Activated naive CD4-positive, alpha-beta T cell treated with anti-CD3 and anti-CD28 coated beads for 36 hours (primary cell): ENCODE measurements at places on chromosomes 12 and 14. TPM values are rescaled to one million over a fixed set of nuclear protein-coding genes. Genes with fewer than 3 reads are reported as not detected.

DNA sequence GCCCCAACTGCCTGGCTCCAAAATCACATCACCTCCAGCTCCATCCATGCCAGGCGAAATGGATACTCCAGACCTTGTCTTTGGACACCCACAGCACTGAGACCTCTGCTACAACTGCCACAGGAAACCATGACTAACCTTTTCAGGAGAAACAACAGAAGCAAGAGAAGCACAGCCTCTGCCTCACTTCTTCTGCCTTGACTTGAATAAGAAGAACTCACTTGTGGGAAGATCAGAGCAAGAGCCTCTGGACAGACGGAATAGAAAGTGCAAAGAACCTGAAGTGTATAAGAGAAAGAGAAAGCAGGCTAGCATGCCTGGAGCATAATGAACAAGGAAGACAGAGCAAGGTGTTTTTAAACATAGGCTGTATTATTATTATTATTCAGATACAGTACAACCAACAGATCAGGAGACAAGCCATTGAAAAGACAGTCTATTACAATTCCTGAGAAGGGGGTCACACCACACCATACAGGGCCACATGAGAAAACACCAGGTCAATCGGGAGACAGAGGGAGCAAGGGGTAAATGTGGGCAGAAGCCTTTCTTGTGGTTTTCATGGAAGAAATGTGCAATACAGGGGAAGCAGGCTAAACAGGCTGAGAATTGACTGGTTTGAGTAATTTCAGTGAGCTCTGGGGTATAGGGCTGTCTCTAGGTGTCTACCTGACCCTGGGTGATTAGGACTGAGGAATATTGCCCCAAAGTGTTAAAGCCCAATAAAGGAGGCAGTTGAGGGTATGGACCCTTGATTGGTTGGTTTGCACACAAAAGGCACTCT is 7.4 kb upstream of the OR10P1 start:
- peak; percentile 39 for DNase-seq

DNA sequence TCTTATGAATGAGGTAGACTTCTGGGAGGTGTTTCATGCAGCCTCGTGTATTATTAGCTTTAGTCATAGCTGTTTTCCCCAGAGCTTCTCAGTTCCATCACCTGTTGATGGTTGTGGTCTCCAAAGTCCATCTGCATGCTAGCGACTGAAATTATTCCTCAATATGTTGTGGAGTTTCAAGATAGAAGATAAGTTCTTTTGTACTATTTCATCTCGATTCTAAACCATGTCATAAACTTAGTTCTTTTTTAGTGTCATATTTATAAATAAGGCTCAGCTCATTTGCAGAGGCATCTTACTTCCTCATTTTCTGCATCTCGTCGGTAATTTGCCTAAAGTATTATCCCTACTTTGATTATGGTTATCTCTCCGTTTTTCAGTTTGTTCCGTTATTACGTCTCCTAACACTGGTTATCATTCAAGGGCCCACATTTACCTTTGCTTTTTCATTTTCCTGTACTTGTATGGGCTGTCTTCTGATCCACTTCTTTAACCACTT is 119.1 kb downstream of the ITPR2 start:
- DNase-seq: no peak

GRCh38 chr12:102478405-102479098 is 1.8 kb downstream of the IGF1 start:
- peak; percentile 56 for DNase-seq

DNA sequence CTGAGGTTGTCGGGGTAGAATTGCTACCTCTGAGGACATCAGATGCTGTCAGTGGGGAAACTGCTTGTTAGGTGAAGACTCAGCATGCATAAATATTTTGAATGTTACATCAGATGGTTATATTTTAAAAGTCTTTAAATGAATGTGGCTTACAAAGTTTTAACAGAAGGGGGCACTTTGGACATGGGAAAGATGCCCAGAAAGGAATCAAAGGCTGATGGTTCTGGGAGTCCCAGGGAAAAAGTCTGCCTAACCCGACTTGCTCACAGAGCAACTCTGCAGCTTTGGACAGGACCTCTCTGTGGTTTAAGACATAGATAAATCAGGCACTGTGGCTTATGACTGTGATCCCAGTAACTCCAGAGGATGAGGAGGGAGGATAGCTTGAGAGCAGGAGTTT is 474.9 kb downstream of the ATP23 start:
- DNase-seq: no peak

GRCh38 chr12:104285740-104286515 is 17.6 kb upstream of the EID3 start:
- DNase-seq: peak; percentile 49

DNA sequence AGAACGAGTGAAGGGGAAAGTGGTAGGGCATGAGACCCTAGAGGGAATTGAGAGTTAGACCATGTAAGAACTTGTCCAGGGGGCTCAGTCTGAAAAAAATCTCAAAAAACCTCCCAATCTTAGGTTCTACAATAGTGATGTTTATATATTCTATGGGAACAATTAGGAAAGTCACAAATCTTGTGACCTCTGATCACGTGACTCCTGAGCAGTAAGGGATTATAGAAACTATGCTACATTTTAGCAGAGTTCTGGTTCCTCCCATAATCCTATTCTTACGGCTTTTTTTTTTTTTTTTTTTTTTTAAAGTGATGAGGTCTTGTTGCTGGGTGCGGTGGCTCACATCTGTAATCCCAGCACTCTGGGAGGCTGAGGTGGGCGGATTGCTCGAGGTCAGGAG is 5.8 kb downstream of the ADCK1 start:
- no peak for DNase-seq

- peak; percentile 74 for DNase-seq
These were observed 115.5 kb downstream of the SLC2A13 start for GRCh38 chr12:39990122-39991101.

- DNase-seq: no peak
These were observed 67.9 kb downstream of the TMEM30B start for GRCh38 chr14:61213191-61213621.

DNA sequence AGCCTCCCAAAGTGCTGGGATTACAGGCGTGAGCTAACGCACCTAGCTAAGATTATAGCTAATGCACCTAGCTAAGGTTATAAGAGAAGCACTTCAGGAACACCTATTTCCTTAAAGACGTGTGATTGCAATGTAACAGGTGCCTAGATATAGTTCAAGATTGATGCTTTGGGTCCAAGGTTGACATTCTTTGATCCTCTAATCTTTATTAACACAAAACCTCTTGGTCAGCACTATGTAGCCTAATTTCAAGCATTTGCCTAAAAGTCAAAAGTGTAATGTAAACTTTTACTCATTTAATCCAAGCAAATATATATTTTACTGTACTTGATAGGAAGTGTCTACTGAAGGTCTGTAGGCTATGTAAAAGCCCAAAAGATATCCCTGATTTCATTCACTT is 36.5 kb downstream of the SCFD1 start:
- DNase-seq: no peak

DNA sequence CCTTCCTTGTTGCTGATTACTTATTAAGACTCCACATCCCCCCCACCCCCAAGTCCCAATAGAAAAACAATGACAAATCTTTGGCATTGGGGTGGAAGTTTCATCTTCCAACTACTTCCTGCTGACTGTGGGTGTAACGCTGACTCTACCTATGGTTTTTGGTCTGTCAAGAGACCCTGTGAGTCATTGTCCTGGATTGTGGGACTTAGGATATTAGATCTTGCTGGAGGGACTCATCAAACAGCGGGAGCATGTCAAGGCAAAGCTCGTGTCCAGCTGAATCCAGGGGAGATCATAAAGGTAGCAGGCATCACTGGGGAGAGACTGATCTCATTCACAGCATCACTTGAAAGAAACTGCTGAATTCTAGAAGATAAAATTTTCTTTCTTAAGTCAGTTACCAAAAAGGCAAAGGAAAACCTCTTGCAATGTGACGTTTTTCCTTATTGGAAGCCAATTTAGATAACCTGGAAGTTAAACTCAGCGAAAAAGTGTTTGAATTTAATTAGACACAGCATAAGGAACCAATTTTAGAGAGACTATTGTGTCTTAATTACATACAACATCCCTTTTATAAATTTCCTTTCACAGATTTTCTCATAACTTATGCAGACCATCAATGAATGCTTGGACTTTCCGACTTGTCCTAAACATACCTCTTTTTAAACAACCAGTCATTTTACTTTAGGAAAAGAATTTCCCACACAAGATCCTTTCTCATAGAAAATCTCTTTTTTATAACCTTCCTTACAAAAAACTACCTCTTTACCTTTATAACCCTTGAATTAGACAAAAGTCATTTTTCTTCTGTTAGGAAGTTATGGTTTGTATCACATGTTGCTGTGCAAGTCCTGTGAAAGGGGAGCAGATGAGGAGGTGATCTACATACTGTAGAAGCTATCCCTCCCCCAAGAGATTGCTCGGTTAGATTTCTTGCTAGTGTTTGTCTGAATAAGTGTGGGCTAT is 94.6 kb upstream of the SCAF11 start:
- no peak for DNase-seq

DNA sequence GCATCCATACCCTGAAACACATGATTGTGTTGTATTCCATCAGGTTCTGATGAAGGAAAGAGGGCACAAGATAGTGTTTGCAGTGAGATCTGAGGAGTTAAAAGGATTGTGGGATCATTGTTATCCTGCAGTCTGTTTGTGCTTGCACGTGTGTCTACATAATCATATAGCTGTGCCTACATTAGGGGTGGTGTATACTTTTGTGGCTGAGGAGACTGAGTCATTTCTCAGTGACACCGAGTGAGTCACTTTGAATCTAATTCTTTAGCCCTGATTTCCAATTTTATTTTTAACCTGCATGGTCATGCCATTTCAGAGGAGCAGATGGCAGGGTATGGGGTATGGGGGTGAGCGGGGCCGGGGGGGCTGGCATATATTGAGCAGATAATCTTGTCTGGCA is 133.2 kb downstream of the ANO4 start:
- no peak for DNase-seq

DNA sequence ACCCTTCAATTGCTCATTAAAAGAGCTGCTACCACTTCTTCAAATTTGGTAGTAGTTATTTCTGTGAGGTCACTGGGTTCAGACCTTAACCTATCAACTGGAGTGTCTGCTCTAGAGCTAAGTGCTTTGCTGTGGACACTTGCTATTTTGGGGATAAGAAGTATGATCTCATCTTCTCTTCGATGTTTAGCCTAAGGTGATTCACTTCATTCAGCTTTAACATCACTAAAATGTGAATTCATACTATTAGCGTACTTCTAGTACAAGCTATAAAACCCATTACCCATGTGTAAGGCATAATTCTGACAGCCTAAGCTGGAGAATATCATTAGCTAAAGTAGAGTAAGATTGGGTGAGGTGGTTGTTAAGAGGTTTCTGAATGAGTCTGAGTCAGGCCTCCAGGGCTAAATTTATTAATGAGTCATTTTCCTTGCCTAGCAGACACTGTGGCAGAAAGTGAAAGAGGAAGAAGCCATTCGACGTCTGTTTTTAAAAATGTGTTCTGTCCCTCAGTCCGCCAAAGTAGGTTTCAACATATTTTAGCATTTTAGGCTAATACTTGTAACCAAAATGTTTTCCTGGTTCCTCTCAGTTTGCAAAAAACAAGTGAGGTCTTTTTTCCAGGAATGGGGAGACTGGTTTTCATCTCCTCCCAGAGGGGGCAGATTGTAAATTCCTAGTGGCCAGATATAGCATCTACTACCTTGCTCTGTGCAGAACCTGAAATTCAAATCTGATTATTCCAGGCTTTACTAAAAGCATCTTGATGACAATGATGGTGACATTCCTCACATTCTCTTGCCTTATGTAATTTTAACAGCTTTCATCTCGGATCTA is 103.6 kb downstream of the SSPN start:
- no peak for DNase-seq

DNA sequence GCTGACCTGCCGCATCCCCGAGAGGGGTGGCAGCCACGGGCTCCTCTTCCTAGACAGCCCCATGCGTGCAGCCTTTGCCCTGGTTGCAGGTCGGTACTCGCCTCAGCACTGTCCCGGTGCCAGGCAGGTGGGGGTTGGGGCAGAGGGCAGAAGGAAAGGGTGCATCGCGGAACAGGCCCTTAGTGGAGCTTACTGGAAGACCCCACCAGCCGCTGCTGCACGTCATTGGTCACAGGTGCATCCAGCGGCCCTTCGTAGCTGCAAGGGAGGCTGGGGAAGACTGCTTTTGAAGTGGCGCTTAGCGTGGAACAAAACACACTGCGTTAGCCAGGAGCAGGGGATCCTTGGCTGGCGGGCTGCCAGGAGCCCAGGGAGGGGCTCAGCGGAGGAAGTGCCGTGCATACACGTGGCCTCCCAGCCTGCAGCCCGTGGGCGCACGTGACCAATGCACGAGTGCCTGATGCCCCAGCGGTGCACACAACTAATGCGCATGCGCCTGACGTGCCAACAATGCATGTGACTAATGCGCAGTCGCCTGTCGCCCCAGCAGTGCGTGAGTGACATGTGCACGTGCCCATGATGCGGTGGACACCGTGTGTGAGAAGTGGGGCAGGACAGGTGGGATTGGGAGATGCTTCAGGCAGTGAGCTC is 5.0 kb upstream of the EP400 start:
- DNase-seq: no peak

DNA sequence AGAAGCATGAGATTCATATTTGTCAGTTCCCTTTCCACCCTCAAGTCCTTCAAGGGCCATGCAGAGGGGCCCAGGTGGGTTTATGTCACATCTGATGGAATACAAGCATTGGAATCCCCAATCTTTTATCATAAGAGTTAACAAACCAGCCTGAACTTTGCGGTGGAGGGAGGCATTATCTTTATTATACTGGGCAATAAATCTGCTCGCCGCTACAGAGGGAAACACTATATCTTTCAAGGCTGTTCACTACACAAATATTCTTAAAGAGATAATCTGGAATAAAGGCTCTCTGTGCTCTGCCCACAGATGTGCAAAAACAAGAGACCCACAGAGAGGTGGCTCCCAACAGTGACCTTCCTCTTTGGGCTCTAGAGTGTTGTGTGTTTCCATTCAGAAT is 153.6 kb upstream of the PLEKHA5 start:
- no peak for DNase-seq

DNA sequence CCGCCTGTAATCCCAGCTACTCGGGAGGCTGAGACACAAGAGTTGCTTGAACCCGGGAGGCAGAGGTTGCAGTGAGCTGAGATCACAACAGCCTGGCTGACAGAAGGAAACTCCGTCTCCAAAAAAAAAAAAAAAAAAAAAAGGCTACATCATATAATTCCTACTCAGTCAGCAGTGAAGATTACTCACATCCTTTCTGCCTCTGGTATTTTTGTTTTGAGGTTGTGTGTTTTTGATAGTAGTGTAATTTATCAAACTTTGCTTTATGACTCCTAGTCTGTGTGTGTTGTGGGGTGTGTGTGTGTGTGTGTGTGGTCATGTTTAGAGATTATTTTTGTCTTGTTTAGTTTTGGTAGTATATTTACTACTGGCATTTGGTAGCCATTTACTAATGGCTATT is 29.8 kb upstream of the DLGAP5 start:
- DNase-seq: no peak

GRCh38 chr12:116187151-116187511 is 90.4 kb downstream of the MED13L start:
- DNase-seq: no peak

- DNase-seq: no peak
These were observed 37.7 kb downstream of the RASAL1 start for GRCh38 chr12:113097716-113098440.

CISTR gene
- not detected for total RNA-seq

ITGB7 gene
- 32.5 TPM for total RNA-seq

ANKLE2 gene
- total RNA-seq: 102 TPM

CLEC6A gene
- total RNA-seq: not detected

CCDC177 gene
- total RNA-seq: not detected
